ENCODE measurements at places on chromosomes 7 and 10. TPM values are rescaled to one million over a fixed set of nuclear protein-coding genes. Genes with fewer than 3 reads are reported as not detected.

The LIPM gene
- not detected for total RNA-seq

The AKR1C8 gene
- not detected for total RNA-seq

The CDK14 gene
- 28.1 TPM for total RNA-seq

The CYP2C19 gene
- total RNA-seq: not detected

The ADAM22 gene
- total RNA-seq: 0.18 TPM

The KMT2C gene
- 23.3 TPM for total RNA-seq

The NANOS1 gene
- total RNA-seq: under 0.01 TPM

The LOXL4 gene
- 20.8 TPM for total RNA-seq

The CPN1 gene
- total RNA-seq: not detected

The MET gene
- total RNA-seq: 68.0 TPM

The NEBL gene
- total RNA-seq: under 0.01 TPM

The CYP3A4 gene
- not detected for total RNA-seq

The SPDYE2 gene
- total RNA-seq: not detected

The OR9A2 gene
- total RNA-seq: not detected

The CYP2W1 gene
- not detected for total RNA-seq

All from IMR-90 (cell line).